ENCODE measurements at places on chromosomes 12 and 14. TPM values are rescaled to one million over a fixed set of nuclear protein-coding genes. Genes with fewer than 3 reads are reported as not detected.

Gene CELA1
- total RNA-seq: not detected

Gene OAS2
- total RNA-seq: 40.3 TPM

Gene SMOC1
- 0.12 TPM for total RNA-seq

Gene OR10AD1
- total RNA-seq: not detected

Gene MIP
- total RNA-seq: not detected

Gene IL22
- not detected for total RNA-seq

Gene NPFF
- not detected for total RNA-seq

Gene FOXG1
- total RNA-seq: 4.8 TPM

Gene PTPRQ
- total RNA-seq: not detected

Gene RDH16
- not detected for total RNA-seq

Gene MARCHF9
- 7.3 TPM for total RNA-seq

Gene MYO1H
- not detected for total RNA-seq

Measured in H4 (cell line).